ENCODE measurements at places on chromosomes 5 and 9.

DNA sequence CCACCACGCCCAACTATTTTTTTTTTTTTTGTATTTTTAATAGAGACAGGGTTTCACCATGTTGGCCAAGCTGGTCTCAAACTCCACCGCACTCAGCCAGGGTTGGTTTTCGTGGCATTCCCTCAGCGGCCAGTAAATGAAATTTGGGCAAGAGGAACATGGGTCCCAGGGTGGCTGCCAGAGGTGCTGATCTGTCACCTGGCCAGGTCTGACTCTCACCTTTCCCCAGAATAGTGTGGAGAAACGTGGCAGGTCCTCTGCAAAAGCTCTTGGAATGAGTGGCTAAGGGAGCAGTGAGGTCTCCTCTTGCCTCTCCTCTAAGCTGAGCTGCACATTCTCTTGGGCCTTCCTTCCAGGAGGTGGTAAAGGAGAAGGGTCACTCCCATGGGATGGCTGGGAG lies 170.1 kb downstream of the IRX2 start:
- DNase-seq = no peak

DNA sequence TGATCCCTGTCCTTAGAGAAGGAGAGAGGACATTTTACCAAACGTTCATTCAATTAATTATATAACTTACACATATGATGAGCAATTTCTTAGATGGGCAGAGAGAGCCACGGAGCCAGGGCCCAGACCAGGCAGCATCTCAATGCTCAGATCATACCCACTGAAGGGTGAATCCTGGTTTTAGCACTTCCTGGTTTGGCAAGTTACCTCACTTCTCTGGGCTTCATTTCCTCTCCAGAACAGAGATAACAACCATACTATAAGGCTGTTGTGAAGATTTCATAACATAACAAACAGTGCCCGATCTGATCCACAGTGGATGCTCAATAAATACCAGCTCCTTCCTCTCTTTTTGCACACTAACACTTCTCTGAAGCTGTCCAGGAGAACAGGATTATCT lies 271.1 kb downstream of the DENND1A start:
- no peak for DNase-seq

DNA sequence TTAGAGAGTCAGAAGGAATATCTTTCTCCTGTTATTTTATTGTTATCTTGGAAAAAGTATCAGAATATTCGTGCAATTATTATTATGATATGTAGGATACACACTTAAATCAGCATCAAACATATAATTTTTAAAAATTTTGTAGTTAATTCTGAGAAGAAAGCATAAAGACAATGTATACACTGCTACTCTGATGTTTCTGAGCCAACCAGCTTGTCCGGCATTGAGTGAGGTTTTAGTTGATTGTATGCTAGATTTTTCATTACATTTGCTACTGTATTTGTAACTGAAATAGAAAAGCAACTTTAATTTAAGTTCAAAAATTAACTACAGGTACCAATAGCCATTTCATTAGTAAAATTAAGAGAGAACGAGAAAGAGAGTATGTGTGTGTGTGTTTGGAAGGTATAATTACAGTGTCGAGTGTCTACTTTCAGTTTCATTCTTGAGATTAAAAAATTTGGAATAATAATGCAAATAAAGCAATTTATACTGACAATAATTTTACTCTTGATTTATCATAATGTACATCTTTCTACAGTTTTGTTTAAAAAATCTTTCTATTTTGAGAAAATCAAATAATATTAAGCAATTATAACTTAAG lies 160.4 kb upstream of the CDH12 start:
- DNase-seq = no peak

DNA sequence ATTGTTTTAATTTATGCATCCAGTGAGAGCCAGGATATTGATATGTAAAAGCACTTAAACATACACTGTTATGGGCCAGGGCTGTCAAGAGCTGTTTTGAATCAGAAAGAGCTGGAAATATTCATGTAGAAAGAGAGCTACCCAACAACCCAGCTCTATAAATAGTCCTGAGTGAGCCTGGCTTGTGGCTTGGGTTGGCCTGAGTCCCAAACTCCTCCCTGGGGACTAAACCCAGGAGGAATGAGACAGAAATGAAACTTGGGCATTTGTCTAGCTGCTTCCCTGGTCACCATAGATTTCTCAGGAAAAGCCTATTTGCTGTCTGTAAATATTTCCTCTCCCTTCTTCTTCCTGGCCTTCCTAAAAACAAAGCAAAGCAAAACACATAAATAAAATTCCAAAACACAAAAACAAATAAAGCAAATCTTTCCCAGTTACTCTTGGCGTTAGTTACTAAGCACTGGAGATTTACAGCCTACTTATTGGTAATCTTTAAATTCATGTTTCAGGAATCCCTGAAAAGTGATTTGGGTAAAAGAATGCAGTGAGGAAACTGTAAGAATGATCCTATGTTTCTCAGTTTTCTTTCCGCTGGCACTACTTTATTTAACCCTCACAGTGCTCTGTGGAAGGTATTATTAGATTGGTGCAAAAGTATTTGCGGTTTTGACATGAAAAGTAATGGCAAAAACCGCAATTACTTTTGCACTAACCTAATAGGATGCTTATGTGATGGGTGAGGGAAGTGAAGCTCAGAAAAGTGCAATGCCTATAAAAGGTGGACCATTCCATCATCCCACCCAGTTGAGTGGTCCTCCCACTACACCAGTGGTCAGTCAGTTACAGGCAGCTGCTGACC lies 111.8 kb downstream of the CARTPT start:
- DNase-seq = peak; percentile 45
